ENCODE measurements at places on chromosomes 12 and 14.

- no peak for DNase-seq
These were observed 606.9 kb downstream of the FSCB start for GRCh38 chr14:43900173-43900655.

GRCh38 chr14:51576117-51576430 is 75.6 kb upstream of the FRMD6 start:
- no peak for DNase-seq

- no peak for DNase-seq
These were observed 28.8 kb downstream of the SIX4 start for GRCh38 chr14:60695327-60695726.

DNA sequence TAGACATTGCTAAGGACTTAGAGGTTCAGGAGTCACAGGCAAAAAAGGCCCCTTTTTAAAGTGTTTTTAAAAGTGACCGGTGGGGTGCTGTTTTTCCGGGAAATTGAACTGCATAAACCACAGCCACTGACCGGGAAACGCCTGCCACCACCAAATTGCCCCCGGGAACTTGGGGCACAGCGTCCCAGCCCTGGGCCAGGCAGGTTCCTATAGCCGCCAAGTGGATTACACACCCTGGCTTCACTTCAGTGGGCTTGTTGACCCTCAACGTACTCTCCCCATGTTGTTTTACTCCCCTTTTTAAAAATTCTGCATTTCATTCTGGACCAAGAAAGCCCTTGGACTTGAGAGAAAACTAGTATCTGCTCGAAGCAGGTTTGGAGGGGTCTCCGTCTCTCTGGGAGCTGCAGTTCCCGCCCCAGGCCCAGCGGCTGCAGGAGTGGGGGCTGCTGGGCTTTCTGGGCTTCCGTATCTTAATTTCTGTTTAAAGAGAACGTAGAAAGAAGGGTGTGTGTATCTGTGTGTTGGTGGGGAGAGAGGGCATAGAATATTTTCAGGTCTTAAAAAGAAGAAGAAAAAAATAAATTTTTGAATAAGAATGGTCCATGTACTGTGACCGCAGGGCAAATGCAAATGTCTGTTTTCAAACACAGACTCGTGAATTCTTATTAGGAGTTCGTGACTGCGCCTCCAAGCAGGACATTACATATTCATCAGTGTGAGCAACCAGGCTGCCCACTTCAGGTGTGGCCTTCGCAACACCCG is 82.9 kb downstream of the PAPOLA start:
- DNase-seq, result no peak

DNA sequence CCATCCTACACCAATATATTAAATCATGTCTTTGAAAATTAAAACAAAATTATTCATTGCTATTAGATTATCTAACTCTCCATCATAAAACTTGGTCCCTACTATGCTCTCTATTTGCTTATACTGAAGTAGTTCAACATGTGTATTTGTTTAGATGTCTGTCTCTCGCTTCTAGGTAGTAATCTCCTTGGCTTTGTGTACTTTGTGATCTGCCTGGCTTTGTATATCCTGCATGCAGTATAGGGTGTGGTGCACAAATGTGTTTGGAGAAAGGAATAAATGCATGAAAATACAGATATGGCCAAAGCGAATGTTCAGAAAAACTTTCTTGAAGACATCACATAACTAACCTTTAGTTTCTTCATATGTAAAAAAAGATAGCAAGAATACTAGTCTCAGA is 246.6 kb upstream of the LRFN5 start:
- DNase-seq, result no peak

GRCh38 chr12:96427269-96427729 is 27.1 kb upstream of the CDK17 start:
- no peak for DNase-seq

DNA sequence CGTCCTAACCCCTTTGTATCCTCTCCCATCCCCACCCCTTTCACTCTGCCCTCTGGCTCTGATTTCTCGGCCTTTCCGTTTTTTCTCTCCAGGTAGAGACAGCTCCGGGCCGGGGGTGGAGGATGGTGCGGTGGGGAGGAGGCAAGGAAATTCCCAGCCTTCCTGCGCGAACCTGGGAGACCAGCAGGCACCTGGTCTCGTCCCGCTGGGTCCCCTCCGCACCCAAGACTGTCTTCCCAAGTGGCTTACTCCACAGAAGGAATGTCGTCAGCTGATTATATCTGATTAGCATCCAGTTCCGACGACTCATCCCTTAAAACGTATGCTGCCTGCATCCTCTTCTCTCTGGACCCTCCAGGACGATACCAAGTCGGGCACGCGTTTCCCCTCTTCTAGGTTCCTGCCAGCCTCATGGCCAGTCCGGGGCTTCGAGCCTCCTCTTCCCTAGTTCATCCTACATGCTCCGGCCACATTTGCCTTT is 42.2 kb upstream of the CAPRIN2 start:
- no peak for DNase-seq

DNA sequence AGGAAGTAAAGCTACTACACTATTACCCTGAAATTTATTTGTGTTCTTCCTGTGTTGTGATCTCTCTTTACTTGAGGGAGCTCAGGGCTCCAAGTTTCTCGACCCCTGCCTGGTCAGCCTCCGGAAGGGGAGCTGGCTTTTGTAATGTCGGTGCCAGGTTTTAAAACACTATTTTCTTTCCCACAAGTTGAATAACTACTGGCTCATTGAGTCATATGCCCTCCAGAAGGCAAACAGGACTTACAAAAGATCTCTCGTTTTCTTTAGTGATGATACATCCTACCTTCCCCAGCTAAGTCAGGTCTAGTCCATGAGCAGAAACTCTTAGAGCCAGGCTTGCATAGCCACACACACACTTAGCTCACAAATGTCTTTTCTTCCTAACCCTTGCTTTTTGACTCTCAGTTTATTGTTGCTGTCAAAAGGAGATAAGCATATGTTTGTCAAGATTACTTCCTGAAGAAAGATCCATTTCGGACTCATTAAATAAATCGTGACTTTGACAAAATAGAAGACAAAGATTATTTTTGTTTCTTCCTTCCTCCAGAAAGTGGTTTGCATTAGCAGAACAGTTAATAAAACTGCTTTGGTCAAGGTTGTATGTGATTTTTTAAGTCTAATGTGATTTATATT is 209.8 kb upstream of the FLRT2 start:
- DNase-seq, result no peak

All from stimulated activated naive B cell treated with anti-CD40 and anti-IgM and Interleukin-4, amounts not matched to agents 10 μg/mL and 1 μg/mL and 100 μg/mL, for 72 hours (primary cell).